ENCODE measurements at places on chromosomes 7 and 10.

- no peak for DNase-seq
These were observed 21.3 kb downstream of the FAM107B start for GRCh38 chr10:14753441-14753840.

DNA sequence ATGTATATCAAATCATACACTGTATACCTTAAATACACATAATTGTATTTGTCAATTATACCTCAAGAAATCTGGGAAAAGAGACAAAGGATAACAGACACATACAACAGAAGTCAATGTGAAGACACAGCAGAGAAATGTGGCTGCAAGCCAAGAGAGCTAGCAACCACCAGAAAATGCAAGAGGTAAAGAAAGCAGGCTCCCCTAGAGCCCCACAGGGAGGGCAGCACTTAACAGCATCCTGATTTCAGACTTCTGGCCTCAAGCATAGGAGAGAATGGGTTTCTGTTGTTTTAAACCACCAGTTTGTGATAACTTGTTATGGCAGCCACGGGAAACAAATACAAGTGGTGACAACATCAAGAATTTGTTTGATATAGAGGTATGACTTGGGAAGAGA is 1197.2 kb downstream of the SORCS1 start:
- no peak for DNase-seq

GRCh38 chr10:29176845-29177832 is 111.7 kb upstream of the LYZL1 start:
- no peak for DNase-seq

GRCh38 chr7:140005754-140006503 is 56.8 kb downstream of the PARP12 start:
- peak; percentile 70 for DNase-seq

GRCh38 chr7:80517282-80517747 is 5.5 kb upstream of the GNAT3 start:
- no peak for DNase-seq

- no peak for DNase-seq
These were observed 784.5 kb upstream of the ZWINT start for GRCh38 chr10:57145548-57145947.

DNA sequence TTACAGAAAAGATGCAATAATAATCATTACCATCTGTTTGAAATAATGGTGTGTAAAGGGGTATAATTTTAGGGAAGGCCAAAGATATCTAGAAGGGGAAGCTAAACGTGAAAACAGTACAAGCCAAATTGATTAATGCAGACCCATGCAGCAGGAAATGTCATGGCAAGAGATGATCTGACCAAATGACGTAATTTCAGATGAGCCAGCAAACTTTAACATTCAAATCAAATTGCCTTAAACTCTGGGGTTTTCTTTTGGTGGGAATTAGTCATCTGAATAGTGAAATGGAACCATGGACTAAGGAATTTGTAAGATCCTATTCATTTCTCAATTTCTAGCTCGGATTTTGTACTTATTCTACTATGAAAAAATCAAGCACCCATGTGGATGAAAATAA is 21.4 kb upstream of the SCIN start:
- DNase-seq: no peak

- DNase-seq: no peak
These were observed 39.1 kb upstream of the PARD3 start for GRCh38 chr10:34854147-34854601.

DNA sequence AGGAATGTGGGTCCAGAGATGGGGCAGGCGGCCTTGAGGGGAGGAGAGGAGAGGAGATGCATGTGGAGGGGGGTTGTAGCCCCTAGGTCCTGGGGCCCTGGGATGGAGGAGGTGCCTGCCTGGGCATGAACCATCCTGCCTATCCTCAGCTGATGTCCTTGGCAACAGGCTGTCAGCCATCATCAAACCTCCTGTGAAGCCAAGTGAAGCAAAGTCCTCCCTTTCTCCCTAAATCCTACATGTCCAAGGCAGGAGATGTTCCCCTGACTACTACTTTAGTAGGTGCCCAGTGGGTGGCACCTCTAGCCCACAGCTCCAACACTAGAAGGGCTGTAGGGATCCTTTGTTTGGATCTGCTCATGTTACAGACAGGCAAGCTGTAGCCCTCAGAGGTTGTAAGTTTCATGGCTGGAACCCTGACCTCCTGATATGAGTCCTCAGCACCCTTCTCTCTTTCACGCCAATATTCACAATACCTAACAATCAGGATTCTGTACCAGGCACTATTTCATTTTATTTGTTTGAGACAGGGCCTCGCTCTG is 66.6 kb upstream of the SYPL1 start:
- no peak for DNase-seq

- DNase-seq: no peak
These were observed 162.4 kb upstream of the PPP2R2D start for GRCh38 chr10:131738396-131738735.

DNA sequence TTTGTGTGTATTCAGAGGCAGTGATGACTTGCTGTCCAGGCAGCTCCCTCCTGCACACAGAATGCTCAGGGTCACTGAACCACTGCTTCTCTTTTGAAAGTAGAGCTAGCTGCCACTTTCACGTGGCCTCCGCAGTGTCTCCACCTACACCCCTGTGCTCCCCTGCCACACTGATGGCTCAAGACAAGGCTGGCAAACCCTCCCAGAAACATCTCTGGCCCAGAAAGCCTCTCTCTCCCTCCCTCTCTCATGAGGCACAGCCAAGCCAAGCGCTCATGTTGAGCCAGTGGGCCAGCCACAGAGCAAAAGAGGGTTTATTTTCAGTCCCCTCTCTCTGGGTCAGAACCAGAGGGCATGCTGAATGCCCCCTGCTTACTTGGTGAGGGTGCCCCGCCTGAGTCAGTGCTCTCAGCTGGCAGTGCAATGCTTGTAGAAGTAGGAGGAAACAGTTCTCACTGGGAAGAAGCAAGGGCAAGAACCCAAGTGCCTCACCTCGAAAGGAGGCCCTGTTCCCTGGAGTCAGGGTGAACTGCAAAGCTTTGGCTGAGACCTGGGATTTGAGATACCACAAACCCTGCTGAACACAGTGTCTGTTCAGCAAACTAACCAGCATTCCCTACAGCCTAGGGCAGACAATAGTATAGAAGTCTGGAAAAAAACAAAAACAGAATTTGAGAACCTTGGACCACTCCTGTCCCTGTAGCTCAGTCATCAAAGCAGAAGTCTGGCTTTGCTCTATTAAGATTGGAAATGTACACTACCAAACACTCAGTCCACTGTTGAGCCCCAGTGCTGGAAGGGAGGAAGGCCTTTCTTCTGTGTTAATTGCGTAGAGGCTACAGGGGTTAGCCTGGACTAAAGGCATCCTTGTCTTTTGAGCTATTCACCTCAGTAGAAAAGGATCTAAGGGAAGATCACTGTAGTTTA is 15.8 kb downstream of the SCD start:
- DNase-seq: no peak

DNA sequence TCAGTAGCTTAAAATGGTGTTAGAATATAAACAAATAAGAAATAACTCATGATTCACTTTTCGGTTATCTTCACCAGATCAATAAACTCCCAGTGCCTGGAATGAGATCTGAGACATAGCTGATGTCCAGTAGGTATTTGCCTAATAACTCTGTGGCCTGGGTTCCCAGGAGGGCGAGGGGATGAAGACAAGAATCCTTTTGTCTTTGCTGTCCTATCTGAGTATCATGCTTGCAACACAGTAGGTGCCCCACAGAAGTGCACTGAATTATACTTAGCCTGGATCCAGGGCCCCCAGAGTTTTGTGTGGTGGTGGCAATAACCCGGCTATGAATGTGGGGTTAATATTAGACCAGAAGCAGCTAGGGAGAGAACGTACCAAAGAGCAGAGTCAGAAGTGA is 350.1 kb upstream of the AOAH start:
- no peak for DNase-seq

- no peak for DNase-seq
These were observed 148.3 kb downstream of the ARID5B start for GRCh38 chr10:62049624-62050345.

DNA sequence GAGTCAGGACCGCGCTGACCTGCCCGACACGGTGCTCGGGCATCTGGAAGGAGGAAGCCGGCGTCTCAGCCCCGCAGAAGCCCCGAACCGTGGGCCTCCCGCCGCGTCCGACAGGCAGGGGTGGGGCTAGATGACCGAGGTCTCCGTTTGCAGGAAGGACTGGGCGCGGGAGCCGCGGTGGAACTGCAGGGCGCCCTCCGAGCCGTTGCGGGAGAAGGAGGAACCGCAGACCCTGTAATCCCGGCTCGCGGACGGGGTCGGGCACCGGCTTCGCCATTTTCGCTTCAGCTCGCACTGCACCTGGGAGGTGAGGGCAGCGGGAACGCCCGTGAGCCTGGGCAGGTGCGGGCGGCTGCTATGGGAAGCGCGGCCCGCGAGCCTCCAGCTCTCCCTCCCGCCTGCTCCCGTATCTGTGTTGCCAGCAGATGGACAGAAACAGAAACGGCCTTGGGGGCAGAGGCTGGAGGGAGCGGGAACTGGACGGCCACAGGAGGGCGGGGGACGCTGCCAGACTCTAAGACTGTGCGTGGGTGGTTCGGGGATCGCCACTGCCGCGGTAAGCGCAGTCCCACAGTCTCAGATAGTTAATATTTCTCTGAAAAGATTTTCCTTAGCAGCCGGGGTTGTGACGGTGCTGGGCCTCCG is 114.1 kb downstream of the VIPR2 start:
- DNase-seq: peak; percentile 43

- DNase-seq: no peak
These were observed 4.9 kb upstream of the IRF5 start for GRCh38 chr7:128932862-128933179.

DNA sequence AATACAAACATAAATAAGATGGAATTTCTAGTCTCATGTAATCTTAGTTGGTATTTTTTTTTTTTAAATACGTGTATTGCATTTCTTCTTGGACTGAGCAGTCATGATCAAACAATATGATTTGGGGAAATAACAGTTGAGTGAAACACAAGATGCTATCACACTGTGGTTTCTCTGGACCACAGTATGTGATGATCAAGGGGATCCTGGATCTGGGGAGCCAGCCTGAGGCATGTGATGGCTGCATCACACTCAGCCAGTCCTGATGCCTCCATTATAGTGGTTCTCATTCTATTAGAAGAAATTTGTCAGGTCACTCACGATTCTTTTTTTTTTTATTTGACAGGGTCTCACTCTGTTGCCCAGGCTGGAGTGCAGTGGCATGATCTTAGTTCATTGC is 495.9 kb upstream of the POT1 start:
- DNase-seq: no peak

- no peak for DNase-seq
These were observed 170.1 kb downstream of the CUX1 start for GRCh38 chr7:101987494-101987893.

- no peak for DNase-seq
These were observed 146.5 kb downstream of the PHF14 start for GRCh38 chr7:11120068-11120664.

DNA sequence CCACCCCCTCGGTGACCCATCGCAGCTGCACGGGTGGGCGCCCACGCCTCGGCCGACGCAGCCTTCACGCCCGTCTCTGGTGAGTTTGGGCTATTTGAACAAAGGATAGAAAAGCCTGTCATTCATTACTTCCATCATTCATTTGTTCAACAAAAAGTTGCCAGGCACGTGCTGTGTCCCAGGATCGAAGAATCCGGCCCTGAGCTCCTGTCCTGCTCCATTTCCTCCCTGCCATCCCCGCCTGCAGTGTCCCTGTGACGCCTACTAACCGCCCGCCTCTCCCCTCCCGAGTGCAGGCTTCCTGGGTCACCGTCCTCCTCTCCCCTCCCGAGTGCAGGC is 340.1 kb downstream of the WDR37 start:
- no peak for DNase-seq

GRCh38 chr7:135672560-135673359 is 10.4 kb downstream of the STMP1 start:
- DNase-seq: no peak

DNA sequence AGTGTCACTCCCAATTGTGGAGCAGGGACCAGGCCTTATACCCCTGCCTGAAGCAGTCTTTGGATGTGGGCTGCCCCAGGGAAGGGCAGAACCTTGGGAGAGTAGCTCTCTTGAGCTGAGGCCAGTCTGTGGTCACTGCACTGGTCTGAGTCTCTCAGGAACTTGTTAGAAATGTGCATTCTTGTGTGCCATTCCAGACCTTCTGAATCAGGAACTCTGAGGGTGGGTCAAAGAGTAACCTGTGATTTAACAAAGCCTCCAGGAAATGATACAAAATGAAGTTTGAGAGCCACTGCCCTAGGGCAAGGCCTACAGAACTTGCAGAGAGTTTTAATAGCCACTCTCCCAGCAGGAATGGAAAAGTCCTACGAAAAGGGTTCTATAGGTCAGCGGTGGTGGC is 68.1 kb downstream of the LYZL1 start:
- DNase-seq: no peak

DNA sequence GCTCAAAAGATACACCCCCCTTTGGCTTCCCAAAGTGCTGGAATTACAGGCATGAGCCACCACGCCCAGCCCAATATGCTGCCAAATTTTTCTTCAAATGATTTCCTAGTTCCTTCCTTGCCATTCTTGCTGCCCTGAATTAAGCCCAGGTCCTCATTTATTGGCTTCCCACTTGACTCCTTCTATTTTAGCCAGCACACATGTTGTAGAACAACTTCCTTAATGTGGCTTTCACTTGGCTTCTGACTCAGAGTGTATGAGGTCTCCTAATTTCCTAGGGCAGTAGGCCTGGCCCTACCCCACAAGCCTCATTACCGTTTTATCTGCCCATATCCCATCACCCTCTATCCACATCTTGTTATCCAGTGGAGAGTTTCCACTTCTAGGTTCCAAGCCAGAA is 21.8 kb upstream of the HIPK2 start:
- DNase-seq: no peak

DNA sequence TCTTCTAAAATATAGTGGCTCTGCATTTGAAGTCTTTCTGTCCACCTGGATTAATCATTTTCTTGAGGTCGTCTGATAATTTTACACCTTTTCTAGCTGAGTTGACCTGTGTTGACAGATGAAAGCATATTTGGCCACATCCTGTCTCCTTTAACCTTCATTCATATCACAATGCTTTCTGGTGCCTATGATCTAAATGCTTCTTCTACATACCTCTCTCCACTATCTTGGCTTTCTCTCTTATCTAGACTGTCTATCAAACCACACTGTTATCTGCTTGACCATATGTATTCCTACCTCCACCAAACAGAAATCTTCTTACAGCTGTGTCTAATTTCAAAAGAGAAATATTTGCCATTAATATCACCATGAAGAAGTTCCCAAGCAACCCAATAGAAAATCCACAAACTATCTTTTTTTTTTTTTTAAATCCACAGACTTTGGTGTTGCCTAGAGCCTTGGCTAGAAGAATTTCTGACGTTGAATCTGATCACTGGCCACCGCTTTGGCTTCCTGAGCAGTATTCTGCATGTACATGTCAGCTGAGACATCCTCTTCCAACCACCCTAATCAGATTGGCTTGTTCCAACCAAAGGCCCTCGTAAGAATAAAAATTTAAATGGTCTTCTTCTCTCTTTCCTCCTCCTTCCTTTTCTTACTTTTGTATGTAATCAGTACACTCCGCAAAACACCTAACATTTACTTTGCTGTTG is 66.3 kb upstream of the SP4 start:
- no peak for DNase-seq

Data from 8988T (cell line).